ENCODE measurements at places on chromosomes 16 and 17. TPM values are rescaled to one million over a fixed set of nuclear protein-coding genes. Genes with fewer than 3 reads are reported as not detected.

The ALDH3A1 gene
- total RNA-seq = 0.69 TPM

The CD7 gene
- total RNA-seq = 0.83 TPM

The KRTAP4-6 gene
- not detected for total RNA-seq

The SLC6A4 gene
- total RNA-seq = 1.1 TPM

The MSLN gene
- 5.7 TPM for total RNA-seq

The SHBG gene
- 0.60 TPM for total RNA-seq

The MYL4 gene
- total RNA-seq = 1.1 TPM

The STH gene
- not detected for total RNA-seq

The CDH8 gene
- total RNA-seq = 18.8 TPM

The KRT25 gene
- total RNA-seq = not detected

The WFIKKN2 gene
- total RNA-seq = 0.60 TPM

The OTOP2 gene
- total RNA-seq = not detected

The CDIPT gene
- total RNA-seq = 51.7 TPM

The GALR2 gene
- not detected for total RNA-seq

- no peak for DNase-seq
Measured at GRCh38 chr17:828761-829160, 46.6 kb downstream of the MRM3 start.

DNA sequence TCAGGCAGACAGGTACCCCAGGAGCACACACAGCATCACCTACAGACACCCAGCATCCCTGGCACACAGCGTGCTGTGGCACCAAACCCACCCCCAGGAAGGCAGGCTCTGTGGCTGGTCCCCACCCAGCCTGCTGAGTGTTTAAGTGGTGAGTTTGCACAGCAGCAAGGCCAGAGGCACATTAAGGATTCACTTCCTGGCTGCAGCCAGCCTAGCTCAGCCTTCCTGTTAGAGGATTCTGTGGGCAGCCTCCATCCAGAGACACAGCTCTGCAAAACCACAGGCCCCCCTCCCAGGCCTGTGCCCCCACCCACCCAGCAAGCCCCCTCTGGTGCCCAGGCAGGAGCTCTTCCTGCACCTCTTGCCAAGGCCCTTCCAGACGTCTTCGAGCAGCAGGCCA lies 36.1 kb upstream of the PHB1 start:
- no peak for DNase-seq

- DNase-seq = no peak
Measured at GRCh38 chr17:81313776-81314397, 18.8 kb upstream of the SLC38A10 start.

- DNase-seq = peak; percentile 68
Measured at GRCh38 chr16:73232555-73233328, 184.8 kb upstream of the ZFHX3 start.

GRCh38 chr17:46273541-46274236 lies 21.2 kb upstream of the LRRC37A start:
- no peak for DNase-seq

DNA sequence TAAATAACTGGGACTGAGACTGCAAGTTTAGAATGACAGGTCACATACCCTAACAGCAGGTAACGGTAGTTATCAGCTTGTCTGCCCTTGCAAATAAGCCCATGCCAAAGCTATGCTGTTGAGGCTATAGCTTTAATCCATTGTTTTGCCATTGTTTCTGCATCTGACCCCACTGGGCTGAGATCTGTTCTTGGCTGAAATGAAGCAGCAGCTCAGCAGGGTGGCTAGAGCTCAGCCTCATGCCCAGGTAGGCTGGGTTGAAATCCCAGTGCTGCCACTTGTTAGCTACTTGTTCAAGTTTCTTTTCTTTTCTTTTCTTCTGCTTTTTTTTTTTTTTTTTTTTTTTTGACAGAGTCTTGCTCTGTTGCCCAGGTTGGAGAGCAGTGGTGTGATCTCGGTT lies 40.1 kb downstream of the NKD1 start:
- DNase-seq = no peak

- DNase-seq = no peak
Measured at GRCh38 chr17:30947796-30948195, 23.0 kb upstream of the RNF135 start.

GRCh38 chr16:13885700-13886099 lies 34.3 kb upstream of the ERCC4 start:
- no peak for DNase-seq

DNA sequence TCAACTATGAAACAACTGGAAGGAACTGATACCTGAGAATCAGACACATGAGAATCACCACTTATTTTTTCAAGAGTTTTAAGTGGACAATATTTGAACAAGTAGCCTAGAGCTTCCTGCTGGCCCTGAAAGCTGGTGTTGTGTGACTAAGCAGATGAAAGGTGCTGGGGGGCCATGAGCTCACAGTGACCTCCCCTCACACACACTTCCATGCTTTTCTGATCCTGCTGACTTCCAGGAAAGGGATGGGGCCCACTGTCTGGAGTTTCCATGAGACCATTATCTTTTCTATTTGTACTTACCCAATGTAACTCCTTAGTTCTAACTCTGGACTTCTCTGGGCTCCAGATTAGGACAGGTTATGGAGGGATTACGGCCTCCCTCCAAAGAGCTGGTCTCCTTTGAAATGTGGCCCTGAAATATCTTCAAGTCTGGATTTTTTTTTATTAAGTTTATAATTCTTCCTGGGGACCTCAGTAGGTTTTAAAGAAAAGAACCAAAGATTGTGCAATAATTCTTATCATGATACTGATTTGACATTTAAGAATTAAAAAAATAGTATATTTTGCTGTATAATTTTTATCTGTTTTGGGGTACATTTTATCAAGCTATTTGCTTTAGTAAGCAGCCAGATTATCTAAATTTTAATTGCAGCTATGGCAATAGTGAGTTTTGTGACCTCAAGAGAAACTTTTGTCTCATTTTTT lies 4.9 kb downstream of the CAPNS2 start:
- no peak for DNase-seq

- DNase-seq = no peak
Measured at GRCh38 chr17:2186937-2187336, 116.6 kb downstream of the SMG6 start.

DNA sequence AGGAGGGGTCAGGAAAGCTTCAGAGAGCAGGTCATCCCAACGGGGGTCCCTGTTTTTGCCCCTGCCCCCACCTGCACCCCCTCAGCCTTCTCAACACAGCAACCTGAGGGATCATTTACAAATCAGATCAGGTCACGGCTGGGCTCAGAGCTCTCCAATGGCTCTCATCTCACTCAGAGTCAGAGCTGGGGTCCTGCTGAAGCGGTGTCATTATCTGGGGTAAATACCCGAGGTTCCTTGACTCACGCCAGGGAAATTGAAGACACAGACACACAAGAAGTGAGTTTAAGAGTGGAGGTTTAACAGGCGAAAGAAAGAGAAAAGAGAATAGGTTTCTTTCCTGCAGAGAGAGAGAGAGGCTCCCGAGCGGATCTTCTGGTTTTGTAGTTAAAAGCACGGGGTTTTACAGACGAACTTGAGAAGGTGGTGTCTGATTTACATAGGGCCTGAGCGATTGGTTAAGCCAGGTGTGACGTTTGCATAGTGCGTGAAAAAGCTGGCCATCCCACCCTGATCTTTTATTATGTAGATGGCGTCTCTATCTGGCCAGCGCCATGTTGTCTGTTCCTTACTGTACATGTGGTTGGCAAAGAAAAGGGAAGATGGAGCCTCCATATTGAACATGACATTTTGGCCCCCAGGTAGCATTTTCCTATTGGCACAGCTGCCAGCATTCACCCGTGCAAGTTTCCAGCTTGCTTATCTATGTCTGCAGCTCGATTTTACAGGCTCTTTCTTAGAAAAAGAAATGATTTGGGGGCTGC lies 51.4 kb downstream of the WSB1 start:
- peak; percentile 61 for DNase-seq

- DNase-seq = no peak
Measured at GRCh38 chr17:31888124-31888523, 13.4 kb downstream of the UTP6 start.

DNA sequence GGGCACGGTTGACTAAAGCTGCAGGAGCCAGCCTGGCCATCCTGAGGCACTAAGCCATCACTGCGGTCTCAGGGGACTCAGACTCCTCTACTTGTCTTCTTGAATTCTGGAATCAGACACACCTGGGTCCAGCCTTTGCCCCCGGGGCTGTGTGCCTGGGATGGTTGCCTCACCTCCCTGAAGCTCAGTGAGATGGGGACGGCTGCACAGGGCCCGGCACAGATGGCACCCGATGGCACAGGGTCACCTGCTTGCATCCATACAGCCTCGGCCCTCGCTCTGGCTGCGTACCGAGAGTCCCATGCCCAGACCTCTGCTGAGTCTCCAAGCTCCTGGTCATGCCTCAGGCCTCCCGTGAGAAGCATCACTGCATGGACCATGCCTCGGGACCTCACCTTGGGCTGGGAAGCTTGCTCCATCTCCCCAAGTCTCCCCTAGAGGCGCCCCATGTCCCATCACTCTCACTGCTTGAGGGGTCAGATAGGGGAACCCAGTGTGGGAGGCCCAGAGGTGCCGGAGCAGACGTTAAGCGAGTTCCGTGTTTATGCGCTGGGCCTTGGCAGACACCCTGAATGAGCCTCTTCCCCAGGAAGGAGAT lies 316.3 kb downstream of the SEC14L1 start:
- DNase-seq = no peak

DNA sequence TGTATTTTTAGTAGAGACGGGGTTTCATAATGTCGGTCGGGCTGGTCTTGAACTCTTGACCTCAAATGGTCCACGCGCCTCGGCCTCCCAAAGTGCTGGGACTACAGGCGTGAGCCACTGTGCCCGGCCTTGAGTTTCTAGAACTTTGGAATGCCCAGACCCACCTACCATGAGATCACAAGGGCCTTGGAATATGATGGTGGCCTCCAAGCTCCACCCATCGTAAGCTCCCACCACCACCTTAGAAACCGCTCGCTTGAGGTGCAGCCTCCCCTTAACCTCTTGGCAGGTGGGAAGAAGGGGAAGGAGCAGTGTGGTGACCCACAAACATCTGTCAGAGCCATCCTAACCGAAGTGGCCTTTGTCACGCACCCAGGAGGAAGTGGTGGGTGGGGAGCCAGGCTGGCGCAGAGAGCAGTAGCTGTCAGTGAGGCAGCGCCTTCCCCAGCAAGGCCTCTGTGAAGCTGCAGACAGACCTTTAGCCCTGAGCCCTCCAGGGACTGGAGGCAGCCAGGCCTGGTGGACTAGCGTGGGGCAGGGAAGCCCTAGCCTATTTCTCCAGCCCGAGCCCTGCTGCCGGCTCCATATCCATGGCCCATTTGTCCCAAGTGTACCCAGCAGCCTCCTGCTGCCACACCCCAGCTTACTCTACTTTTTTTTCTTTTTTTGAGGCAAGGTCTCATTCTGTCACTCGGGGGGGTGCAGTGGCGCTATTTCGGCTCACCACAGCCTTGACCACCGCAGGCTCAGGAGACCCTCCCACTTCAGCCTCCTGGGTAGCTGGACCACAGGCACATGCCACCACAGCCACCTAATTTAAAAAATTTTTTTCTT lies 13.1 kb upstream of the SEPHS2 start:
- no peak for DNase-seq

GRCh38 chr16:69520800-69521602 lies 44.8 kb upstream of the NFAT5 start:
- no peak for DNase-seq

GRCh38 chr17:5225668-5226457 lies 8.8 kb downstream of the SCIMP start:
- no peak for DNase-seq

- no peak for DNase-seq
Measured at GRCh38 chr16:22034503-22034902, 26.6 kb downstream of the MOSMO start.

GRCh38 chr16:85856585-85856984 lies 42.4 kb upstream of the IRF8 start:
- DNase-seq = no peak

- DNase-seq = no peak
Measured at GRCh38 chr16:9816644-9817043, 365.6 kb downstream of the GRIN2A start.

GRCh38 chr17:7848131-7848579 lies 6.7 kb upstream of the TMEM88 start:
- DNase-seq = no peak

GRCh38 chr16:57572978-57573728 lies 30.7 kb downstream of the ADGRG5 start:
- DNase-seq = no peak

GRCh38 chr17:7982173-7982572 lies 20.2 kb upstream of the GUCY2D start:
- DNase-seq = no peak

GRCh38 chr17:7626307-7626706 lies 1.3 kb downstream of the SAT2 start:
- DNase-seq = no peak

GRCh38 chr16:27243725-27244362 lies 24.7 kb downstream of the NSMCE1 start:
- DNase-seq = no peak

DNA sequence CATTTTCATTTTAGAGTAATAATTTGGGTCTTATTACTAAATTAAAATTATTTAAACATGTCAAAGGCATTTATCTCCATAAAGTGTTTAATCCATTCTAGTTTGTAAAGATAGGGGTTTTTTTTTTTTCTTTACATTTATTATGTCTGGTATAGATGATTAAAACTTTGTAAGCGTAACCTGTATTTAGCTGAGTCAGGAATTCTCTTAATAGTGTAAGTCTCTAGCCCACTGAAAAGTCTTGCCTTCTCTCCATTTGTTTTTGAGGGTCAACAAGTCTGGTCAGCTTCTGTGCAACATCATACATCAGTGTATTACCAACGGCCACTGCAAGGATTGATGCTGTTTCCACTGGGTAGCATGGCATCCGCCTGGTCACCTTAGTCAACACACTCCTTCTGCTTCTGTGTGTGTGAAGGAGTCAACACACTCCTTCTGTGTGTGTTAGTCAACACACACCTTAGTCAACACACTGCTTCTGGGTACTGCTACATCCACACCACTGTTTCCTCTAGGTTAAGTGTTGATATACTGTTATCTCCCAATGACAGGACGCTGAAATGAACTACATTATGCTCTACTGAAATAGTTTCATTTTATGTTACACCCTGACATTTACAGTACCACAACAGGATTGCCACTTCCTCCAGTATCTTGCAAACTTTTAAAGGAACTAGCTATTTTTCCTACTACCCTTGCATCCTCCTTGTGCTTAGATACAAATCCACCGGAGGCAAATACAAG lies 37.3 kb upstream of the VWA3A start:
- DNase-seq = no peak

- no peak for DNase-seq
Measured at GRCh38 chr17:73316919-73317505, 5.2 kb upstream of the CDC42EP4 start.
